Renal cortical epithelial cell (primary cell): ENCODE measurements at places on chromosomes 4 and X.

GRCh38 chr4:139025841-139026240 is 10.3 kb downstream of the NOCT start:
- DNase-seq, result no peak

GRCh38 chr4:158722291-158722916 is 792 bp downstream of the PPID start:
- peak; percentile 50 for DNase-seq

DNA sequence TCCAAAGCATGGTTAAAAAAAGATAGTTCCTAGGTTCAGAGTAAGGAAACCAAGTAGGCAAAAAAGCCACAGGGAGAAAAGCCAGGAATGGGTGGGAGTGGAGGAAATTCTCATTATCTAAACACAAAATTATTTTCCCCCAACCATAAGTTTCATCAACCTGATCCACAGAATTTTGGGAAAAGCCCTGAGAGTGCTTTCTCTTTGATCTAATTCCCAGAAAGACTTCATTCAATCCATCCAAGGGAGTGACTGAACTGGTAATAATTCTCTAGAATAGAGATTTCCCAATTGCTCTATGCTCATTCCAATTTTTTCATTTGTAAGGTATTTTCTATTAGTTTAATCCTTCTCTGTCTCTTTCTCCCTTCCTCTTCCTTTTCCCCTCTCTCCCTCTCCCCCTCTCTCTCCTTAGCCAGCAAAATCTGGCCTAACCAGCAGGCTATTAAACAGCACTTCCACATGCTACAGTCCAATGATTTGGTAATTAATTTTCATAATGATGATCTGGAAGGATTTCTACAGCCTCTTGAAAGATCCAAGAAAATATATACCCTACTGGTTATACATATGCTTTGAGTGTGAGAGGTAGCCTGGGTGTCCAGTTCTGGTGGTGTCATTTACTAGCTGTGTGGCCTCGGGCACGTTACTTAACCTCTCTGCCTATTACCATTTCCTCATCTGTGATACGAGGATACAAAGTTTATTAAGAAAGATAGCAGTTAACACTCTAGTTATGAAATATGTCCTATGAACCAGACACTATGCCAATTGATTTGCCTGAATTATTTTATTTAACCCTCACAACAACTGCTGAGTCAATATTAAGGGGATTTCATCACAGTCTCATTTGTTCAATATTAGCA is 251.5 kb upstream of the RASGEF1B start:
- DNase-seq, result no peak

- DNase-seq, result peak; percentile 59
Measured at GRCh38 chr4:20832826-20833225, 132.6 kb downstream of the PACRGL start.

DNA sequence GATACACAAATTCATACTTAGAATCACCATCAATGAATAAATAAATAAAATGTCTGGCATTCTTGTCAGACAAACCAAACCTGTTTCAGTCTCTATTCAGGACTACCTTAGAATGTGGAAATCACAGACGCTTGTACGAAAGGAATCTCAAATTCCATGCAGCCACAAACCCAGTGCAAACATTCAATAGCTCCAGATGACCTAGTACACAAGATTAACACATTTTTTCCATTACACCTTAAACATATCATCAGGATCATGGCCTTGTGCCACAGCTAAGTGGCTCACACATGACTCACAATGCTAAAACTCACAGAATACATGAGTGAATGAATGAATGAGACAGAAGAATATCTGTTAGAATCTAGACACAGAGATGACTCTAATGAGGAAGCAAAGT is 134.2 kb downstream of the PWWP3B start:
- DNase-seq, result peak; percentile 80

DNA sequence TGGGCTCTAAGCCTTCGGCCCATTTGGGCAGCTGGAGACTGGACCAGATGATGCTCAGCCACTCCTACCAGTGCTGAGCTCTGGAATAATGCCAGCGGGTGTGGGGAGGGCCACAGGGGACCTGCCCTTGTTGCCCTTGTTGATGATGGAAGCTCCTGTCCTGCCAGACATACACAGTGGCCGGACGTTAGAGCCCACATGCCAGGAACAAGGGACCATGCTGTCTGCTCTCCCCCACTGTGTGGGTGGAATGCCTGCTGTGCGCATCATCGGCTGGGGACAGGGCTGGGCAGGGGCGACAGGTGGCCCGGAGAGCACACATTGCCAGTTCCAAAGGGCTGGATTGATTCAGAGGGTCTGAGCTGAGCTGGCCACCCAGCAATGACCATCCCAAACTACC is 2.0 kb downstream of the ABLIM2 start:
- no peak for DNase-seq

- DNase-seq, result no peak
Measured at GRCh38 chr4:35541146-35541887, 703.0 kb downstream of the ARAP2 start.

DNA sequence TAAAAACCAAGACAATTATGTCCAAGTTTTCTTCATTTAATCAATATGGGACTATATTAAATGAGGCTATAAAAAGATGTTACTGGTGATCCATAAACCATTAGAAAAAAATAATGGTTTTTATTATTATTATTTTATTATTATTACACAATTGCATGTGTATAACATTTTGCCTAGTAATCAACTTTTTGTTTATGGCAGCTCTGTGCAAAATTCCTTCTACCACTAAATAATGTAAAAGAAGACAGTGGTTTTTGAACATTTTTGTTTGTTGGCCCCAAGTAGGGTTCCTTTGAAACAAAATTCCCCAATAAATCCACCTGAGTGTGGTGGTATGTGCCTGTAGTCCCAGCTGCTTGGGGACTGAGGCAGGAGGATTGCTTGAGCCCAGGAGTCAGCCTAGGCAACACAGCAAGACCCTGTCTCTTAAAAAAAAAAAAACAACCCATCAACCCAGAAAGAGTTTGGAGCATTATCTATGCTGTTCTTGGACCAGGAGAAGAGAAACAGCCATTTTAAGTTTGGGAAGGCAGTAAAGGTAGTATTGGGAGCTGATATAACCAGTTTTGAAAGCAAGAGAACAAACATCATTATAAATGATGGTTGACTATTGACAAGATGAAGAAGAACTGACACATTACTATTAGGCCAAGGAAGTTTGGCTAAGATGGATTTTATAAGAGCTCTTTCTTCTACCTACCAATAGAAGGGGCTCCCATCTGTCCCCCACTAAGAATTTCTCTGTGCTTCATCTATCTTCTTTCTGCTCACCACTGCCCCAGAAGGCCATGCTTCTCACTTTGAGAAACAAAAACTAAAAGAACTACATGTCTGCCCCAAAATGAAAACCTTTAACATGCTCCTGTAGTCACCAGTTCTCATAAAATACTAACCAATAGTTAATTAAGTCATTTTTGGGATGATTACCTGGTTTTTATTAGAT is 2.2 kb downstream of the TMEM156 start:
- DNase-seq, result no peak

GRCh38 chrX:11352296-11352741 is 59.1 kb downstream of the AMELX start:
- peak; percentile 19 for DNase-seq

DNA sequence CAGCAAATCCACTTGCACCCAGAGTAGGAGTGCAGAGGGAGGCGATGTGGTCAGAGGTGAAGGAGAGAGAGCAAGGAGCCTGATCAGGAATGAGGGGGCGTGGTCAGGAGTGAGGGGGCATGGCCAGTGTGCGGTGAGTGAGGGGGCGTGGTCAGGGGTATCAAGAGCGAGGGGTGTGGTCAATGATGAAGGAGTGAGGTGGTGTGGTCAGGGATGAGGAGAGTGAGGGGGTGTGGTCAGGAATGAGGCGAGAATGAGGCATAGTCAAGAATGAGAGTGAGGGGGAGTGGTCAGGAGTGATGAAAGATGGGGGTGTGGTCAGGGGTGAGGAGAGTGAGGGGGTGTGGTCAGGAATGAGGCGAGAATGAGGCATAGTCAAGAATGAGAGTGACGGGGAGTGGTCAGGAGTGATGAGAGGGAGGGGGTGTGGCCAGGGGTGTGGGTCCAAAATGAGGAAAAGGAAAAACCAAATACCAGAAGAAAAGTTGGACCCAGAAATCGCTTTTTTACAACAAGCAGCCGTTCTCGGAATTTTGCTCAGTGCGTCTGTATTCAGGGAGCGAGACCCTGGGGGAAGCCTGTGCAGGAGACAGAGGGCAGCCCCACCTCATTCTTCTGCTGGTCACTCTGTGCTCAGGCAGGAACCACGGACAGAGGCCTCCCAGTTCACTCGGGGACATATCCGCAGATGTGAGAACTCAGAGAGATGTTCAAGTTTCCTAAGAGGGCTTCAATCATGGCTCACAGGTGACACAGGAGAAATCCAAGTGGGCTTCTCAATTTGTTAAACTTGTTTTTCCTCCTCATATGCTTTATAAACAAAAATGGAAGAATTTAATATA is 47.5 kb downstream of the MAGEA1 start:
- DNase-seq, result peak; percentile 72

DNA sequence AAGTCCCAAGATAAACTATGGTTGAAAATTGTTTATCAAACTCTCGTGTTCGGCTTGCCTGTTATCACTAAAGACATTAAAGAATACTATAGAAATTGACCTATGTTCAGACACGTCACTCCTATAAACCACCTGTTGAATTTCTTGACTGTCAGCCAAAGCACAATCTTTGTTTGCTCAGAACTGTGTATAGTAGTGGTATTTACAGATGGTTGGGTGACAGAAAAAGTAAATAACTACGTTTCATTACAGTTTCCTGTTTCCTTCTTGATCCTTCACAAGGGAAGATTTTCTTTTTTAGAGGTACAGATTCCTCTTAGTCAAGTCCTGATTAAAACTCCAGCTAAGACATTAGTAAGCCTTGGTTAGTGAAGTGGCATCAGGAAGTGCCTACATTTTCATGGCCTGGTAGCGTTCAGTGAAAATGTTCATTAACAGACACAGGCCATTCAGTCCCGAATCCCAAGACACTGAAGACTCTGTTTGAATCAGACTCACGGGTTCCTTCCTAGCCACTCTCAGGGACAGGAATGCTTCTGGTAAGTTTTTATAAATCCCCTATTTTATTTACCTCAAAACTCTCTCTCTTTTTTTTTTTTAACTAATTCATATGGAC is at the start of gene SMIM31:
Gene SMIM31, plus strand, starts transcription at position 259 of the 616 bp plus-strand sequence. CDS start 16,313 bp downstream, outside the sequence.
- peak; percentile 5 for DNase-seq

DNA sequence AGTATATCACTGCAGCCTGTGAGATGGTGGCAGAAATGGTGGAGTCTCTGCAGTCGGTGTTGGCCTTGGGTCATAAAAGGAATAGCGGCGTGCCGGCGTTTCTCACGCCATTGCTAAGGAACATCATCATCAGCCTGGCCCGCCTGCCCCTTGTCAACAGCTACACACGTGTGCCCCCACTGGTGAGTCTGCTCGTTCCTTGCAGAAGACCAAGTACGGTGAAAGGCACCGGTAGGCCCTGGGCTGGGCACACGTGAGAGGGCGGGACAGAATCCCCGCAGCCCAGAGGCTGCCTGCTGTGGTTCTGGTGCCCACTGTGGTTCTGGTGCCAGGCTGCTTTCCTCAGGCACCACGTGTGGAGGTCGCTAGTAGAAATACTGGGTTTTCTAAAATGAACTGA is 31.2 kb upstream of the MSANTD1 start:
- DNase-seq, result no peak

GRCh38 chr4:114082348-114082747 is 102.9 kb upstream of the ARSJ start:
- DNase-seq, result no peak

- DNase-seq, result peak; percentile 59
Measured at GRCh38 chr4:169024762-169025161, 14.7 kb upstream of the CBR4 start.

- DNase-seq, result no peak
Measured at GRCh38 chr4:85656759-85657505, 182.0 kb downstream of the ARHGAP24 start.

- no peak for DNase-seq
Measured at GRCh38 chrX:48576108-48576507, 1.8 kb downstream of the RBM3 start.

DNA sequence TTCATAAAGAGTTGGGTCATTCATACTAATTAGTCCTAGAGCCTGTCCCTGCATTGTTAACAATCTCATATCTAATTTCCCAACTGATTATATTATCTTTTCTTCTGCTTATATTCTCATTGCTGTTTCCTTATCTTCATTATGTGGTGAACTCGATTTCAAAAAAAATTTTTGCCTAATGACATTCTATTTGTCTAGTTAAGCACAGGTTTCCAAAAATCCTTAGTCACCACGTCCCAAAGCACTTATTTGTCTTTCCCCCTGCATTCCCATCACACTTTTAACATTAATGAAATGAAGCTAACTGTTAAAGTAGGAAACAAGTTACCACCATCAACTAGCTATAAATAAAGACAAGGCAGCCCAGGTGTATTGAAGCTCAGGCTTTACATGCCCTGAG is 131.1 kb downstream of the IQCM start:
- no peak for DNase-seq

GRCh38 chrX:66008328-66008970 is 31.4 kb downstream of the VSIG4 start:
- DNase-seq, result no peak

GRCh38 chr4:146132445-146132844 is 43.1 kb upstream of the LSM6 start:
- peak; percentile 29 for DNase-seq

DNA sequence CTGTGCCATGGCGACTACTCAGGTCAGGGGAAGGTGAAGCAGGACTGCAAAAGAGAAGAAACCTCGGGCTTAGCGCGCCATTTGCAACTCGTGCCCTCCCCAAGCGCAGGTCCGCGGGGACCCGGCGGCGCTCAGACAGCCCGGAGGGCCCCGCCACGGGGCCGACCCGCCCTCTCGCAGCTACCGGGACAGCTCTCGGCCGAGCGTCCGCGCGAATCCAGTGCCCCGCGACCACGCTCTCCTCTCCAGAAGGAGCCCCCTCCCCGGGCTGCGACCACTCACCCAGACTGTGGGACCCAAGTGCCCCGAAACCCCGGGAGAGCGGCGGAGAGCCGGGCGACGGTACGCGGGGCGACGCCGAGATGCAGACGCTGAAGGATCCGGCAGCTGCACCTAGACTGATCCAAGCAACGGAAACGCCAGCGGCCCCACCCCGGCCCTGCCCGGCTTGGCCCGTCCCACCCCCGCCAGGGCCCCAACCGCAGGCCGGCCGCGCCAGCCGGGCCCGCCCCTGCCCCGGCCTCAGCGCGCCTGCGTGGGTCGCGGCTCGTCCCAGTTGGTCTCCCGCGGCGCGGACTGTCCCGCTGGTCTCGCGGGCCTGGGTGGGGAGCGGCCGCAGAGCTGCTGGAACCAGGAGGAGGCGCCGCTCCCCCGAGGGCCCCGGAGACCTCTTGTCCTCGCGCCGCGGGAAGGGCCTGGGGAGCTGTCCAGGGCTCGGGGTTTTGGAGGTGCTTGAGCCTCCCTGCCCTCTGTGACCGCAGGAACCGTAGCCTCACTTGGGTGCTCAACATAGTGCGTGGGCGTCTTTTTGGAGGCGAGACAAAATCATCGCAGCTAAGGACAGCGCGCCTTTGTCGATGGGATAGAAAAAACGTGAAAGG is at the start of gene ANXA5:
Gene ANXA5, minus strand, starts transcription at position 400 of the 881 bp plus-strand sequence. Its CDS starts 391 bp downstream, at position 9.
- peak; percentile 65 for DNase-seq

- DNase-seq, result no peak
Measured at GRCh38 chrX:41184312-41184711, 99.1 kb downstream of the USP9X start.

GRCh38 chr4:98996056-98996764 is 689 bp downstream of the METAP1 start:
- peak; percentile 25 for DNase-seq
